Stimulated activated CD4-positive, alpha-beta T cell treated with anti-CD3 and anti-CD28 coated beads, Interleukin-2, amount 100 ng/mL, for 24 hours (primary cell): ENCODE measurements at places on chromosomes 12 and 14.

GRCh38 chr14:70354204-70354603 is 5.3 kb downstream of the COX16 start:
- no peak for DNase-seq

GRCh38 chr14:74858022-74858421 is 17.9 kb downstream of the PROX2 start:
- no peak for DNase-seq

DNA sequence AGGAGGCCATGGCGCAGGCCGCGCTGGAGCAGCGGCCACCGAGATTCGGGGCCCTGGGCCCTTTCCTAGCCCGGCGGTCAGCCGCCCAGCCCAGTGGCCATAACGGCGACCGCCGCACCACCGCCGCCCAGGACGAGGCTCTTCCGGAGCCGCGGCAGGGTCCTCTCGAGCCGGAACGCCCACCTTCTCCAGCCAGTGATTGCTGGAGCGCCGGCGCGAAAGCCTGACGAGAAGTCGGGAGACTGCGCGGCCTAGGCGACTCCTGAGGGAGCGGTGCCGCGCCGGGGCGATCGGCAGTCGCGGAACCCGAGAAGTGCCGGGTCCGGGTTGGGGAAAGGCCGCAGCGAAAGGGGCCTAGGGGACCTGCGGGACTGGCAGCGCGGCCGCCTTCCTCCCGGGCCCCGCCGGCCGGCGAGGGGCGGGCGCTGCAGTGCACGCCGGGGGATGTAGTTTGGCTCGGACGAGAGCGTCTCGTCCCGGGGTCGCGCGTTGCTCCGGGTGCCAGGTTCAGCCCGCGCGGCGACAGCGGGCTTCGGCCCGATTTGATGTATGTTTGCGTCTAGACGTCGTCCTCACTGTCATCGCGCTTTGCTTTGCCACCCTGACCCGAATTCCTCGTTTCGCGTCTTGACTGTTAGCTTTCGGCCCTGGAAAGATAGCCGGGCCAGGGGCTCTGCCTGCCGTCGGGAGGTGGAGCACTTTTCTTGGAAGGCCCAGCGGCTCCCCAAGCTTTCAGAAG is at the start of gene VTI1B:
Gene VTI1B (minus strand): TSS at position 153 of the 739 bp plus-strand sequence. CDS start 143 bp downstream, at position 10.
- DNase-seq: peak; percentile 79

GRCh38 chr12:69274861-69275260 is 35.5 kb downstream of the CPSF6 start:
- no peak for DNase-seq

- no peak for DNase-seq
Measured at GRCh38 chr14:38243696-38244240, 12.1 kb downstream of the CLEC14A start.

DNA sequence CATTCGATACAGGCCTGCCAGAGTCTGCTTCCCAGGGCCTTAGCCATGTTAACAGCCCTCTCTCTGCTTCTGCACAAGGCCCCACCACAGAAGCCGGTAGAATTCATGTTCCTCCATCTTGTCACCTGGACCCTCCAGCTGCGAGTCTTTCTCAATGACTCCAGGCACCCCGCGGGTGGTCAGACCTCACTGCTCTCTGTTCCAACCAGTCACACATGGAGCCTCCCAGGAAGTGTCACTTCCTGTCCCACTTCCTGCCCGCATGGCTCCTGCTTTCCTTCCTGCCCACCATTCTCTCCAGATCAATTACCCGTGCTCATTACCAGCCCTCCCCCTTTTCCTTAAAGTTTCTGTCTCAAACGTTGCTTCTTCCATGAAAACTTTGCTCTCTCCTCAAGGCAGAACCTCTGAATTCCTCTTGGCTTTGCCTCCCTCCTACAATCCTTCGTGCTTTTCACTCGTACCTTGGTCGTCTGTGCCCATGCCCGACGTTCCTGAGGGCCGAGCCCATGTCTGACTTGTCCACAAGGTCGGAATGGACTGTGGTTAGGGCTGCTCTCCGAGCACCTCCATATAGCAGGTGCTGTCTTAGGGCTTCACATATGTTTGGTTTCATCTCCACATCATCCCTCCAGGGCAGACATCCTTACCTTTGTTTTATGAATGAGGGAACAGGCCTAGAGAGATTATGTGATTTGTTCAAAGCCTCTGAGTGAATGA is 172.1 kb downstream of the TSPAN9 start:
- no peak for DNase-seq

DNA sequence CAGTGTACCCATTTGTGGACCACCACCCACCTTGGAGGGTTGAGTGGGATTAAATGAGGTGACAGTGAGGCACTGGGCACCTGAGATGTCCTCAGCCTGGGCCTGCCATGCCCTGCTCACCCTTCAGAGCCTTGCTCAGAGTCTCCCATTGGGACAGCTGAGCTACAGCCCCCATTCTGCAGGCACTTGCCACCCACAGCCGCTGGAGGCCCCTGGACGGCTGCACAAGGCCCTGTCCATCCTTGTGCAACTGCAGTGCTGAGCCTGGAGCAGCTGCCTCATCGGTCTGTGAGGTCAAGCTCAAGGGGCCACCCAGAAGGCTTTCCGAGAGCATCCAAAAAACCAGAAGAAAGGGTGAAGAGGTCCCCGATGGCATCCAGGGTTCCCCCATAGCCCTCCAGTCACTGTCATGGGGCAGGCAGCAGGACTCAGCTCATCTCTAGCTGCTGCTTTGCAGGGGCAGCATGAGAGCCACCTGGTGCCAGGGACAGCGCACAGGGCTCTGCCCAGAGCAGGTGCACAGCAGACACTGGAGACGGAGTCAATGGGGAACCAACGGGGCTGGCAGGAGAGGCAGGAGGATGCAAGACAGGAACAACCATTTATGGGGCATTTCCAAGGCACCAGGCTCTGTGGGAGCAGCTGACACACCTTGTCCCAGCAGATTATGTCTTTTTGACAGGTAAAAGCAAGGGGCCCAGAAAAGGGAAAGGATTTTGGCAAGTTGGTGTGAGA is 84.6 kb downstream of the ARL6IP4 start:
- DNase-seq: no peak

- no peak for DNase-seq
Measured at GRCh38 chr14:95208598-95208997, 51.3 kb upstream of the DICER1 start.
